Posterior cingulate gyrus (tissue), 11 donors: ENCODE measurements at places on chromosomes 7 and 10.

DNA sequence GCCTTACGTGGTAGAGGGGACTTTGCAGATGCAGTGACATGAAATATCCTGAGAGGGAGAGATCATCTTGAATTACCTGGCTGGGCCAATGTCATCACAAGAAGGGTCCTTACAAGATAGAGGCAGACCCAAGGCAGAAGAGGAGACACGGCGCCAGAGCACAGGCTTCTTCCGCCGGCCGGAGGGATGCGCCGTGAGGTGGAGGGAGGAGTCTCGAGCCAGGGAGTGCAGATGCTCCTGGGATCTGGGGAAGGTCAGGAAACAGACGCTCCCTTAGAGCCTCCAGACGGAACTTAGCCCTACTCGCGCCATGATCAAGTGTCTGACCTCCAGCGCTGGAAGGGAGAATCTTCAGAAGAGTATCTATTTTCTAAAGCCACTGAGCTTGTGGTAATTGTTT, 304.8 kb downstream of the GLRX3 start:
- DNase-seq = no peak

- DNase-seq = no peak
These were observed 168.0 kb downstream of the SNX10 start for GRCh38 chr7:26459540-26460193.

DNA sequence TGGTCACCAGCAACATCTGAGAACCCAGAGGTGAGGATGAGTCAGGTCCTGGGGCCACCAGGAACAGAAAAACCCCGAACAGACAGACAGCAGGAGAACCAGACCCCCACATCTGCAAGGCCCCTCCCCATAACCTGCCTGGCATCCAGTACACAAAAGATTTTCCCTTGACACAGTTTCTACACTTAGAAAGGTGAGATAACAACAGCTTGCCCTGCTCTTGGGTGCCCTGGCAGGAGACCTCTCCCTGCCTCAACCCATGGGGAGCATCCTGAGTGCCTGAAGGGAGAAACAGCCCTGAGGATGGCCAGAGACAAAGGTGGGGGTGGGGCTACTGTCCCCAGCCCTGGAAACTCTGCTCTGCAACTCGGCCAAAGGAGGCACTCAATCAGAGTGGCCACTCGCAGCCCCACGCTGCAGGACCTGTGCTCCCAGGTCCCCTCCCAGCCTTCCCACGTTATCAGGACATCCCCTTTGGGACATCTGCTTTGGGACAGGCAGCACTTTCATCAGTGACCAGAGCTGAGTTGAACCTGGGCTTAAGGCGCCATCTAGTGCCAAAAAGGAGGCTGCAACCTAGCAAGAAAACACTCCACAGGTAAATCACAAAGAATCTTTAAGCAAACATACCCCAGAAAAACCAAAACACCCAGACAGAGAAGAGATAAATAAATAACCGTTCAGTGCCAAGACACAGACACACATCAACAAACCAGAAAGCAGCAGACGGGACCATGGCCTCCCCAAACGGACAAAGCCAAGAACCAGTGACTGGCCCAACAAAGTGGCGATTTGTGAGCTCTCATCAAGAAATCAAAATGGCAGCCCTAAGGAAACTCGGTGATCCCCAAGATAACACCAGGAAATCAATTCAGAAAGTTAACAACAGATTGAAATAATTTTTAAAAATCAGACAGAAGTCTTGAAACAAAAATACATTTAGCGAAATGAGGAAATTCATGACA, 233.7 kb downstream of the PTPRN2 start:
- no peak for DNase-seq

GRCh38 chr7:153430931-153431330, 621.3 kb upstream of the DPP6 start:
- no peak for DNase-seq
